Left lung (tissue), 14 donors: ENCODE measurements at places on chromosomes 3 and 15. TPM values are rescaled to one million over a fixed set of nuclear protein-coding genes. Genes with fewer than 3 reads are reported as not detected.

The SSUH2 gene
- 2.3 TPM for polyA plus RNA-seq

The TMEM266 gene
- polyA plus RNA-seq, result 2.5 TPM

The TRPC1 gene
- polyA plus RNA-seq, result 16.1 TPM

The RBP2 gene
- 0.26 TPM for polyA plus RNA-seq

The ARRDC4 gene
- 16.1 TPM for polyA plus RNA-seq

The ALDH1A3 gene
- polyA plus RNA-seq, result 1.3 TPM

The GOLGA8A gene
- polyA plus RNA-seq, result 241 TPM
